Kidney glomerular epithelial cell (primary cell): ENCODE measurements at places on chromosomes 16 and 17.

GRCh38 chr17:74328487-74328886 is 2.5 kb downstream of the KIF19 start:
- no peak for DNase-seq

DNA sequence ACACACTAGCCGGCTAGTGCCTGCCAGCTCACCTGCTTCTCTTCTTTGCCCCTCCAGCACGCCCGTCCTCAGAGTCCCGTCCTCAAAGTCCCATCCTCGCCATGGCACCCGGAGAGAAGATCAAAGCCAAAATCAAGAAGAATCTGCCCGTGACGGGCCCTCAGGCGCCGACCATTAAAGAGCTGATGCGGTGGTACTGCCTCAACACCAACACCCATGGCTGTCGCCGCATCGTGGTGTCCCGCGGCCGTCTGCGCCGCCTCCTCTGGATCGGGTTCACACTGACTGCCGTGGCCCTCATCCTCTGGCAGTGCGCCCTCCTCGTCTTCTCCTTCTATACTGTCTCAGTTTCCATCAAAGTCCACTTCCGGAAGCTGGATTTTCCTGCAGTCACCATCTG is 3.6 kb downstream of the SCNN1G start:
- no peak for DNase-seq

DNA sequence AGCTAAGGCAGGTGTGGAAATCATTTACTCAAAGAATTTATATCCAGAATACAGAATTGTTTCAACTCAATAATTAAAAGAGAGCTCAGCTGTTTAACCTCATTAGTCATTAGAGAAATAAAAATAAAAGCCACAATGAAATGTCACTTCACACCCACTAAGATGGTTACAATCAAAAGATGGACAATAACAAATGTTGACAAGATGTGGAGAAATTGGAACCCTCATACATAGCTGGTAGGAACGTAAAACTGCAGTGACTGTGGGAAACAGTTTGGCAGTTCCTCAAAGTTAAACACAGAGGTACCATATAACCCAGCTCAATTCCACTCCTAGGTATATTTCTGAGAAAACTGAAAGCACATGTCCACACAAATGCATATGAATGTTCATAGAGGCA is 49.8 kb downstream of the NDEL1 start:
- DNase-seq = no peak

DNA sequence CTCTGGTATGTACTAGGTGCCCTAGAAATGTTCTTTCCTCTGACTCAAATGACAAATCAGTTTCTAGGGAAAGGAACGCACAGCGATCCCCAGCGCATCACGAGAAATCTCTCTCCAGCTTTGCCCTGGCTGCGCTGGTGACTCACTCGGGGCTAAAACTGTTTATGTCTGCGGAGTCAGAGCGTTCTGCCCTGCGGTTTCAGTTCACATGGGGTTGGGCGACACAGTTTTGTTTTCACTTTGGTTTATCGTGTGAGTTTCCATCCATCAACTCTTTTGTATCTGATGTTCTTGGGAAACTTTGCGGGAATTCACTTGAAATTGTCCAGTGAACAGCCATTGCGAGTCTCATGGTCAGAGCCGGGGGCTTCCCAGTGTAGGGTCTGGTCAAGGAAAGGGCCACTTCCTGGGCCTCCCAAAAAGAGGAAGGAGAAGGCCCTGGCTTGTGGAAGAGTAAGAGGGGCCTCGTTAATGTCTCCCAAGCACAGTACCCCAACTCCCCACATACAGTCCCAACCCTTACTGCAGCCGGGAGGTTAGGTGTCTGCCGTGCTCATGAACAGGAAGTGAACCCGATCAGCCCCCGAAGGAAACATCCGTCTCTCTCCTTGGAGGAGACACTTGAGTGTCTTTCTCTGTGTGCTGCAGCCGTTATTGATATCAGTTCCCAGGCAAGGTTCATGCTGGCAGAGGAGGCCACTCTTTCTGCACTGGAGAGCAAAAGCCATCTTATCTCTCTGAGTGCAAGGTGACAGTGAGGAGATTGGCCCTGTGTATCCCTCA is 643.2 kb downstream of the WWOX start:
- peak; percentile 12 for DNase-seq

DNA sequence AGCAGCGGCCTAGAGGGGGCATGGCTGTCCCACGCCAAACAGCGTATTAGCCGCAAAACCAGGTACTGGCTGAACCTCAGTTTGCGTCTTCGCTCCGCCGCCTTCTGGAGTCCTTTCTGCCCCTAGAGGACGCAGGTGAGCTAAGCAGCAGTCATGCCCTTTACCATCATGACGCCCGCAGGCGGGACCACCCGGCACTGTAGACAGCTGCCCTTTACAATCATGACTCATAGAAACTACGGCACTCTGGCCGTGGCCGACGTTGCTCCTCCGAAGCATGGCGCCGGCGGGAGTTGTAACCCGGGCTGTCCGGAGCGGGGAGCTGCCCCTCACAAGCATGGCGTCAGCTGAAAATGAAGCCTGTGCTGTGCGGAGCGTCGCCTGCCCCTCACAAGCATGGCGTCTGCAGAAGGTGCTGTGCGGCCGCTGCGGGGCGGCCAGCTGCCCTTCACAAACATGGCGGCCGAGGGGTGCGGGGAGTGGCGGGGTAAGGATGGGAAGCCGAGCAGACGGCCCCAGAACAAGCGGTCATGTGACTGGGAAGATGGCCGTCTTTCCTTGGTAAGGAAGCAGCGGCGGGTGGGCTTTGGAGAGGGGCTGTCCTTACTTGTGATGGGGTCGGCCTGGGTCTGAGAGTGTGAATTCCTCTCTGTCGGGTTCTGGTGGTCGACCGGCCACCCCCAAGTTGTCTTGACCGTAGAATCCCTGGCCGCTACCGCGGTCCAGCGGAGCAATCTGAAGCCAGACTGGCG is at the start of gene VPS35L:
Gene VPS35L (plus strand): TSS at position 518 of the 752 bp plus-strand sequence. CDS start 27 bp downstream, at position 545.
- DNase-seq = peak; percentile 97

- DNase-seq = peak; percentile 23
Observed at GRCh38 chr16:57422026-57422944, 17.7 kb downstream of the CCL17 start.

- DNase-seq = no peak
Observed at GRCh38 chr17:50207792-50208567, 6.5 kb upstream of the COL1A1 start.

GRCh38 chr17:9175700-9176467 is 154.6 kb downstream of the NTN1 start:
- DNase-seq = no peak

GRCh38 chr16:53864819-53865493 is 161.0 kb downstream of the FTO start:
- no peak for DNase-seq

- no peak for DNase-seq
Observed at GRCh38 chr17:511001-511698, 158.5 kb upstream of the RPH3AL start.
